ENCODE measurements at places on chromosomes 2 and 18.

- H3K27me3 ChIP-seq: no peaks in the 10 kb centered on the region
- no peaks in the 10 kb centered on the region for H3K4me1 ChIP-seq
- no peak overlapping the region for H3K4me3 ChIP-seq
- DNase-seq: no peak
- H3K36me3 ChIP-seq: no peaks in the 10 kb centered on the region
These were observed 622.2 kb downstream of the CNTNAP5 start for GRCh38 chr2:124647245-124647644.

GRCh38 chr2:196442211-196442610, 197.3 kb upstream of the CCDC150 start:
- H3K4me1 ChIP-seq: no peaks in the 10 kb centered on the region
- H3K4me3 ChIP-seq: no peak overlapping the region
- no peaks in the 10 kb centered on the region for H3K36me3 ChIP-seq
- H3K27ac ChIP-seq: no peak overlapping the region
- no peaks in the 10 kb centered on the region for H3K27me3 ChIP-seq

DNA sequence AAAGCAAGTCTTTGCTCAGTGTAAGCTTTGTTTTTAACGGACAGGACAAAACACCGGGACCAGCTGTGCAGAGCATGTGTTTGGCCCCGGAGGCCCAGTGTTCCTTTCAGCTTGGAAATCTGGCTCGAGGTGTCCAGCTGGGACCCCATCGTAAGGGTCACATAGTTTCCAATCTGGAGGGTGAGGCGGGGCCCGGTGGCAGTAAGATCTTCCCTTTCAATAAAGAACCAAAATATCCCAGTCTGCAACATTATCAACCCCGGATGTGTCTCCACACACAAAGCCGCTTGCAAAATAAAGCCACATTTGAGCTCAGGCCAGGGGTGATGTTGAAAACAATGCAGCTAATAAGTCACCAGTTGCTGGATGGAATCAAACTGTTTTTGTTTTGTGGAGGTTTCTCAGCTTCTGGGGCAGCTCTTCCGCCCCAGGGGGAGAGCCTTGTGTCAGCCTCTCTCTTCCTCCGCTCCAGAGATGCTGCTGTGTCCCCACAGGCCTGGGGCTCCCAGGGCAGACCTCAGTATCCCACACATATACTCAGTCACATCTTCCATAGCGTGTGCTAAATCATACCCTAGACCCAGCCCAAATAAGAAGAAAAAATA, 138.6 kb upstream of the GLI2 start:
- peaks cover 8% of the 10 kb centered on the region for H3K27me3 ChIP-seq
- H3K4me1 ChIP-seq: peaks cover 6% of the 10 kb centered on the region
- DNase-seq: peak; percentile 76
- H3K4me3 ChIP-seq: no peak overlapping the region
- H3K36me3 ChIP-seq: no peaks in the 10 kb centered on the region
- peak overlapping the region; percentile 46 for H3K27ac ChIP-seq

DNA sequence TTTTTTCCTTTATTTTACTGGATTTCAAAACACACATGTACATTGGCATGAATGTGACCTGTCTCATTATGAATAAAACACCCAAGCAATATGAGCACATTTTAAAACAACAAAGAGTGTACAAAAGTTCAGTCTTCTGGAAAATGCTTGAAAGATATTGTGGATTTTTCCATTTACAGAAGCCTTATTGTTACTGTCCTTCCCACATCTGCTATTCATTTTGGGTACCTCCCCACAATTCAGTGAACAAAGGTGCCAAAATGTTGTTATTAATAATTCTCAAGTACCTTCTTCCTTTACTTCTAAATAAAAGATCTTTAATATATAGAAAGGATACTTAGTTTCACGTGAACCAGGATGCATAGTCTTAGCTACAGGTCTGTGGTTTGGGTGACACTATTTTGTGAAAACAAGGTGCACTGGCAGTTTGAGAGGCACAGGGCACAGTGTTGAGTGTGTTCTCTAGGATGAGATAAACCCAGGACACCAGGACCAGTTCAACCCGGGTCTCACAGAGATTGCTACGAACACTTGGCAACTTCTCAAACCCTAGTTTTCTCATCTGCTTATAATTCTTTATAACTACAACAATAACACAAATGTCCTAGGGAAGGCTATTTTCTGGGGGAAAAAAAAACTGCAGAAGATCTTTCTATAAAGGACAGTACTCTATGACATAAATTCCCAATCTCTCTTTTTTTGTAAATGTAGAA, 84.5 kb upstream of the GALNT5 start:
- no peak overlapping the region for H3K4me3 ChIP-seq
- H3K36me3 ChIP-seq: no peaks in the 10 kb centered on the region

DNA sequence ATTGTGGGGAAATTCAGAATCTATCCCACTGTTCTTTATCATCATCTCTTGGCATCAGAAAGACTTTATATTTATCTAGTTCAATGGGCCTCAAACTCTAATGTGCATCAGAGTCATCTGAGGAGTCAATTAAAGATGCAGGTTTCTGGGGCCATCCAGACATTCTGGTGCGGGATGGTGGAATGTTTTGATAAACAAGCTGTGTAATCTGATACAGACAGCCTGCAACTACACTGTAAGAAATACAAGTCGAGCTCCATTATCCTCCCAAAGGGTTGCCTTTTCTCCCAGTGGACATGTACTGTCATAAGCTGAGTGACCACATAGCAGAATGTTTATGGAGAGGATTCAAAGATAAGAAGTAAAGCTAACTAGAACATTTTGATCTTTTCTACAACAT, 515.3 kb upstream of the DCC start:
- H3K27ac ChIP-seq: no peak overlapping the region
- H3K27me3 ChIP-seq: no peaks in the 10 kb centered on the region
- no peak overlapping the region for H3K4me3 ChIP-seq
- no peaks in the 10 kb centered on the region for H3K36me3 ChIP-seq

Measured in tibial nerve (tissue), 4 donors.